ENCODE measurements at places on chromosomes 4 and X.

DNA sequence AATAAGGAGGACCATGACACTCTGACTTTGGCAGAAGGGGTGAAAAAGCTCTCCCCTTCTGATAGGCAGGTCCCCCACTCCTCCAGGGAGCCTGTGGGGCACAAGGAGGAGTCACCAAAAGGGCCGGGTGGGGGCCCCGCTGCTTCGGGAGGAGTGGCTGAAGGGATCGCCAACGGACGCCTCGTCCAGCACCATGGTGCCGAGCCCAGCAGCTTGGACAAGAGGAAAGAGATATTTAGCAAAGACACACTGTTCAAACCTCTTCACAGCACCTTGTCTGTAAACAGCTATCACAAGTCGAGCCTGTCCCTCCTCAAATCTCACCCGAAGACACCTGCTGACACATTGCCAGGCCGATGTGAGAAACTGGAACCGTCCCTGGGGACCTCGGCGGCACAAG lies 105.6 kb downstream of the STOX2 start:
- no peak for DNase-seq

GRCh38 chr4:56374956-56375355 lies 12.3 kb downstream of the AASDH start:
- no peak for DNase-seq

- DNase-seq: no peak
Observed at GRCh38 chr4:114905017-114905416, 208.4 kb downstream of the NDST4 start.

- no peak for DNase-seq
Observed at GRCh38 chr4:7263166-7263565, 70.8 kb downstream of the SORCS2 start.

DNA sequence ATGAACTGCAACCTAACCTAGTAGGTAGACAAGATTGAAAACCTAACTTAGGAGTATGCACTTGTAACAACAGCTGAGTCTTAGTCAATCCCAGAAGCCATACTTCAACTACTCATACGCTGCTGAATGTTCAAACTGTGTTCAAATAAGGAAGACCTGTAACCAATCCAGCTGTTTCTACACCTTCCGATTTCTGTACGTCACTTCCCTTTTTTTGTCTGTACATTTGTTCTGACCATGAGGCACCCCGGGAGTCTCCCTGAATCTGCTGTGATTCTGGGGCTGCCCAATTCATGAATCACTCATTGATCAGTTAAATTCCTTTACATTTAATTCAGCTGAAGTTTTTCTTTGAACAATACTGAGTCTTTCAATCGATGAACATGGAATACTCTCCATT lies 89.5 kb downstream of the BMP3 start:
- no peak for DNase-seq

- no peak for DNase-seq
Observed at GRCh38 chr4:89939994-89940393, 45.3 kb downstream of the MMRN1 start.

GRCh38 chr4:178553201-178553600 lies 1111.0 kb upstream of the AGA start:
- no peak for DNase-seq

DNA sequence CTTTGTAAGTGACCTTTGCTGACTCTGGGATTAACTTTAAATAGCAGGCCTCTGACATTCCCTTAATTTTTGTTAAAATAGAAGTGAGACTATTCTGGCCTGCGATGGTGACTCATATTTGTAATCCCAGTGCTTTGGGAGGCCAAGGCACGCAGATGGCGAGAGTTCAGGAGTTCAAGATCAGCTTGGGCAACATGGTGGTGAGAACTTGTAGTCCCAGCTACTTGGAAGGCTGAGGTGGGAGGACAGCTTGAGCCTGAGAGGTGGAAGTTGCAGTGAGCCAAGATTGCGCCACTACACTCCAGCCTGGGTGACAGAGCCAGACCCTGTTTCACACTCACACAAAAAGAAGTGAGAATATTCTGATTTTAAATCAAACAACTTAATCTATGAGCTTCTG lies 27.3 kb downstream of the ZNF330 start:
- DNase-seq: no peak

DNA sequence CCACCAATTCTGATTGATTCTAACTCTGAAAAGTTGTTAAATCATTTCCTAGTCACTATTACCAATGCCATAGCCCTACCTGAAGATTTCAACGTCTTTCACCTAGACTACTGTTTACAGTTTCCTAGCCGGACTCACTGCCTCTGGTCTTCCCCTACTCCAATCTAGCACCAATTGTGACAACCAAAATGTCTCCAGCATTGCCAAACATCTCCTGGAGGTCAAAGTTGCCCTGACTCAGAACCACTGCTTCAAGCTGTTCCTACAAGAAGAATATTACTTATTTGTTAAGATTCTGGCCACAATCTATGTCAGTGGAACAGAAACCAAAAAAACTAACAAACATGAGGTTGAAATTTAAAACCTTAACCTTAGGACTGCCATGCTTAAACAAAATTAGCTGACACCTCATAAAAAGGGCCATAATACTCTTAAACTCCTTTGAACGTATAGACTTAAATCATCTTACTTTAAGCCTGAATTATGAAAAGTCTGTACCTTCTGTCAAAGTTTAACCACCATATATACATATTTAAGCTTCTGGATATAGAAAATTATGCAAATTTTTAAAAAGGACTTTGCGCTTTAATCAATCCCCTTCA lies 2.1 kb downstream of the PDS5A start:
- DNase-seq: no peak

DNA sequence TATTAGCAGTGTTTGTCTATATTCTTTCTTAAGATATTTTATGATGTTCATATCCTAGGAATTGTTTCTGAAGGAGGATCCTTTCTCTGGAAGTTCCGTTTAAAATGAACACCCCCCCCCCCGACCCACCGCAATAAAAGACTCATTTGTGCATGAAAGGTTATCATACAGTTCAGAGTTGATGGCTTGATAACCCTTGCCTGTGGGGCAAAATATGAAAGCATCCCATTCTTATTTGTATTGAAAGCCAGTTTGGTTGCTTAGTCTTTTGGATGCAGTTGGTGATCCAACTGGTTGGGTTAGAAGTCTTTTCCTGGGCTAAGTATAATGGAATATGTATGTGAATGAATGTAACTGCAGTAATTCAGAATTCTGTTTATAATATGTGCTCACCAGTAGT lies 8.3 kb downstream of the INTS6L start:
- no peak for DNase-seq

- no peak for DNase-seq
Observed at GRCh38 chrX:73455171-73455570, 8.3 kb downstream of the CDX4 start.

DNA sequence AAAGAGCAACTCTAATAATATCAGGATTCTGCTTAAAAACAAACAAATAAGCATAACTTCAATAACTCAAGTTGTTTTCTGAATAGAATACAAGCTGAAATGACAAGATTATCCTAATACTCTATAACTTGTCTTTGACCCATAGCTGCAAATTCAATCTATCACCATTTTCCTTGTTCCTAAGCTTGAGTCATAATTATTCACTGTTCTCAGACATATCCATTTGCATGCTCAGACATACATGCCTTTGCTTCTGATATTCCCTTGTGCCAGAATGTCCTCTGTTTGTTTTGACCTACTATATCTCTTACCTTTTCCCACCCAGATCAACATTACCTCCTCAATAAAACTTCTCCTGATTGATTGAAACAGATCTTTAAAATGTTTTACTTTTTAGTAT lies 109.7 kb downstream of the SNCA start:
- no peak for DNase-seq

DNA sequence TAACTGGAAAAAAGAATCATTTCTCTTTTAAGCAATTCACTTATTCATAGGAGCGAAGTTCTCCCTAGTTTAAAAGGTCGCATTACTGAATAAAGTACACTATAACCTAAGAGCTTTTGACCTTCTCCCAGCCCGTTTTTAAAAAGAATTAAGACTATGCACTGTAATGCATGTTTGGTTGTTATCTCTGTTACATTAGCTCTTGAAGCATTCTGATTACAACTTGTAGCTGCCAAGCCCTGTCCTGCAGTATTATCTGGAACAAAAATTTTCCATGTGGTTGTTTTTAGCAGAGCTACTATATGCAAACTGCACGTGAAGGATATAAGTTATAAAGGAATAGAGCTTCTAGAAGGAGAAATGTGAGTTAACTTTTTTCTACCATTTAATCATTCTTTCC lies 8.1 kb downstream of the GAB1 start:
- DNase-seq: no peak

DNA sequence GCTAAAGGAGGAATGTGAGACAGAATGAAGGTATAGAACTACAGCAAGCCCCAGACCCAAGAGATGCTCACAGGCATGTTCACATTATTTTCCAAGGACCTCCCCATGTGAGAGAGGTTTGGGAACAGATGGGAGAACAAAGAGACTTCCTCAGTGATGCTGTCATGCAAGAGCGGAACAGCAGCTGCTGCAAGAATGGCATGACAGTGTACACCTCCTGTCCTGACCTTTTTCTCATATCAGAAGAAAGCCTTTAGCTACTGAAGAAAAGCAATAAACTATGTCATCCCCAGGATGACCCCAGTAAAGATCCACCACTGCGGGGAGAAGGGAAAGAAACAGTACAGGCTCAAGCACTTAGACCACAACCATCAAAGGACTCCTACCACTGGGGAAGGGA lies 7.2 kb downstream of the PRDM5 start:
- DNase-seq: no peak

DNA sequence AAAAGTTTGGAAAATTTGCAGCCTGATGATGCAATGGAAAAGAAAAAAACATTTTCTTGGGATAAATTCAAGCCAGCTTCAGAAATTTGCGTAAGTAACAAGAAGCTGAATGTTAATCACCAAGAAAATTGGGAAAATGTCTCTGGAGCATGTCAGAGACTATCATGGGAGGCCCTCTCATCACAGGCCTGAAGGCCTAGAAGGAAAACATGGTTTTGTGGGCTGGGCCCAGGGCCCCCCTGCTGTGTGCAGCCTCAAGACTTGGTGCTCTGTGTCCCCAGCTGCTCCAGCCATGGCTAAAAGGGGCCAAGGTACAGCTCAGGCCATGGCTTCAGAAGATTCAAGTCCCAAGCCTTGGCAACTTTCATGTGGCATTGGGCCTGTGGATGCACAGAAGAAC lies 1049.8 kb upstream of the GRIA3 start:
- DNase-seq: no peak

- DNase-seq: no peak
Observed at GRCh38 chr4:147594107-147594506, 23.1 kb upstream of the TMEM184C start.

GRCh38 chr4:40228497-40229365 lies 31.9 kb downstream of the RHOH start:
- DNase-seq: no peak

- peak; percentile 23 for DNase-seq
Observed at GRCh38 chrX:140503714-140504351, 1.0 kb downstream of the SOX3 start.

DNA sequence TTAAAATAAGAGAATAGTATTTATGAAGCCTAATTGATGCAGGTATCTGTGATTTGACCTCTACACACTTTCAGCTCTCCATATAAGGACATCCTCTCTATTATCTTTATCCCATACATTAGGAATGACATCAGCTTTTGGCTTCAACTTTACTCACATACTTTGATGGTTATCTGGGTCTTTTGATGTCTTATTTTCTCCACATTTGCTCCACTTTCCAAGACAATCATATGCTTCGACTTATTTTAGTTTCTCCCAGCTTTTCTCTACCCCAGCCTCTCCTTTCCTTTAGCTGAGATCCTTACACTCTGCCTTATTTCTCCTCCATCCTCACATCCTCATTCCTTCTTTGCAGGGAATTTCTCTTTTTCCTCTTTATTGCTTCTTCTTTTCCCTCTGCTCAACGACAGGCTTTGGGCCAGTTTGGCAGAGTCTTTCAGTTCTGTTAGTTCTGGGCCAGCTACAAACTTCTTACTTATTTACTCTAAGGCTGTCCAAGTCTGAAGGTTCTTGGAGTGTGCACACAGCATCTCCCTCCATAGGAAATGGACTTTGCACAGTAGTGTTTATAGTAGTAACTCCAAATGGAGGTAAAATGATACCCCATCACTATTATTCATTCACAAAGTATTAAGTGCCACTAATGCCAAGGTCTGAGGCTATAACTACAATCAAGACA lies 50.5 kb downstream of the SLC4A4 start:
- DNase-seq: no peak

- DNase-seq: no peak
Observed at GRCh38 chrX:10990976-10991375, 120.2 kb upstream of the HCCS start.

DNA sequence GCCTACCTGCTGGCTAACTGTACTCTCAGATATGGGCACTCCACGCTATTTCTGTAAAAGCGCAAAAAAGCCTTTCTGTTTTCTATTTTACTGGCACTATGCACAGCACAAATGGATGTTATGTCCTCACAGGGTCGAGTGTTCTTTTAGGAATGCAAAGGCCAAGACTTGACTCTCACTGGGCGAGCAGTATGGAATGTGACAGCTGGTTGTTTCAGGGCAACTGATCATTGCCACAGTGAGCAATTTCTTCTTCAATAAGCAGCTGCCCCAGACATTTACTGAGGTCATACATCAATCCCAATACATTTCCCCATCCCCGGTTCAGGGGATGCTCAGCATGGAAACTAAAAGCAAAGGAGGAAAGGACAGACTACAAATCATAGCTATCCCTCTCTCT lies 58.2 kb downstream of the PDE5A start:
- no peak for DNase-seq

GRCh38 chr4:1239950-1240307 lies 9.0 kb downstream of the CTBP1 start:
- no peak for DNase-seq
